ENCODE measurements at places on chromosomes 5 and 9.

- DNase-seq = no peak
Measured at GRCh38 chr9:133999851-134000265, 7.7 kb upstream of the VAV2 start.

DNA sequence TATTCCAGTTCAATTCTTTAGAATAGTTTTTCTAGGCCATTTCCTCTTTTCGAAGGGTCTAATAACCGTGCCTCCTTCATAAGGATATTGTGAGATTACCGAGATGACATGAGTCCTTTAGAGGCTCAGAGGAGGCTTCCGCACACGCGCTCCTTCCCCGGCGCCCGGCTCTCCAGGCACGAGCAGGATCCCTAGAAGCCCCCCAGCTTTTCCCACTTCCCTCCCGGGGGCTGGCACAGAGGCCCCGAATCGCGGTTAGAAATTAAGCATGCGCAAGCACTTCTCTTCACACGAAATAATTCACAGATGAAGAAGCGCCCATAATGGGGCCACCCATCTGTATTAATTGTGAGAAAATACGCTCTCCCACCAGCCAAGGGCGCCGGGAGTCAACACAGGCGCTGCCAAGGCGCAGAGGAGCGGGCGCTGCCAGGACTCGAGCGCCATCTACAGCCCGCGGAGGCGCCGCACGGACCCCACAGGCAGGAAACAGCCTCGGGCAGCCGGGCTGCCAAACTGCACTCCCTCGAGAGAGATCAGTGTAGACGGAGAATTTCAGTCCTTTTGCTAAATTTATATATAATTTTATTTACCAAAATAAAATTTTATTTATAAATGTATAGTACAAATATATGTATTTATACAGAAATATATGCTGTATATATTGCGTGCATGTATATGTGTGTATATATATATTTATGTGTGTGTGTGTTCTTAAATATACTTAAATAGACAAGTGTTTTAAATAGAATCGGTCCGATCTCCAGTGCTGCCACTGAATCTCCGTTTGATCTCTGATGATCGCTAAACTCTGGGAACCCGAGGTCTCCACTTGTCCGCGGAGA, 258.1 kb upstream of the NFIL3 start:
- DNase-seq = peak; percentile 14

- DNase-seq = no peak
Measured at GRCh38 chr9:30714389-30714788, 1670.1 kb upstream of the ACO1 start.

DNA sequence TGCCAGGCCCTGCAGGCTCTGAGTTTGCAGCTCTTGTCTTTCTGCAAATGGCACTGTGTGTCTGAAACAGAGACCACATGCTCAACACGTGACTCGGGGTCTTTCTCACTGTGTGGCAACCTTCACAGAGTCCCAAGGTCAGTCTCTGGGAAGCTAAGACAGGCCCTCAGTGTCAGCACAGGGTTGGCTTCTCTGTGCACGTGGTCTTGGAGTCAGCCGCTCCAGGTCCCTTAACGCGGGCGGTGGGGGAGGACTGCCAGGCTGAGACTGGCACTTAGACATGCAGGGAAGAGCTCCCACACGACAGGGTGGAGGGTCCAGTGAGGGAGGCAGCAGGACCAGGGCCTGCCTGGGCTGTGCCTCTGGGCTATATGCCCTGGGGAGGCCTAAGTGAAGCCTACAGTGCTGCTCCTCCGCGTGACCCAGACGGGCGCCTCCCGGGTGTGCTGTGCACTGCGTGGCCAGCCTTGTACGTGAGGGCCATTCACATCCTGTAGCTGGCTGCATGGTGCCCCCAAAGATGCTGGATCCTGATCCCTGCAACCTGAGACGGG, 76.8 kb downstream of the ADAMTS2 start:
- DNase-seq = no peak

DNA sequence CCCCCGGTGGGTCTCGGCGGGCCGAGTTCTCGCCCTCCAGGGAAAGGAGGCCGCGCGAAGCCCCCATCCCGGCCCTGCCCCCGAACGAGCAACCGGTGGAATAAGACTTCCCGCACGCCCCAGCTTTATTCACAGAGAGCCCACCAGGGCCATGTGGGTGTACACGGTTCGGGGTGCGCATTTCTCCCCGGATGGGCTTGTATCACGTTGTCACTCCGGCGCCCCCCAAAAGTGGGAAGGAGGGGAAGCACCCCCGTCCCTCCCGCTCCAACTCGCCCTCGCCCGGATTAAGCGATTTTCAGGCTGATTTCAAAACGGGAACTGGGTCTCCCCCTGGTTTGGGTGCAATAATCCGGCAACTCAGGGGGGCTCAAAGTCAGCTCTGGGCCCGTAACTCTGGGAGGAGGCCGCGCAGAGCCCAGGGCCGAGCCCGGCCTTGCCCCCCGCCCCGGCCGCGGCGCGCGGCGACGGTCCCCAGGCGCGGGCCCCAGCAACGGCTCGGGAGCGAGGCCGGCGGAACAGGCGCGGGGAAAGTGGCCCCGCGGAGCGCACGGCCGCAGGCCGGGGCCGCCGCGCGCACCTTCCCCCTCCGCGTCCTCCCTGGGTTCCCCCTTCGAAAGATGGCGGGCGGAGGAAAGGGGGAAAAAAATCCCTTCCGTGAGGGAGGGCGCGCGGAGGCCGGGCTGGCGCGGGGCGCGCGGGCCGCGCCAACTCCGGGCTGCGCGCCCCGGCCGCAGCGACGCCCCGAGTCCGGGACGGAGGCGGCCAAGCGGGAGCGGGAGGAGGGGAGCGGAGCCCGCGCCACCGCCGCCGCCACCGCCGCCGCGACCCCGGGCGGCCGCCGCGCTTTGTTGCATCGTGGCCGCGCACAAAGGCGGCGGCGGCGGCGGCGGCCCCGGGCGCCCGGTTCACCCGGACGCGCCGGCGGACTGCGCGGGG, 644 bp downstream of the BRD3 start:
- DNase-seq = no peak

DNA sequence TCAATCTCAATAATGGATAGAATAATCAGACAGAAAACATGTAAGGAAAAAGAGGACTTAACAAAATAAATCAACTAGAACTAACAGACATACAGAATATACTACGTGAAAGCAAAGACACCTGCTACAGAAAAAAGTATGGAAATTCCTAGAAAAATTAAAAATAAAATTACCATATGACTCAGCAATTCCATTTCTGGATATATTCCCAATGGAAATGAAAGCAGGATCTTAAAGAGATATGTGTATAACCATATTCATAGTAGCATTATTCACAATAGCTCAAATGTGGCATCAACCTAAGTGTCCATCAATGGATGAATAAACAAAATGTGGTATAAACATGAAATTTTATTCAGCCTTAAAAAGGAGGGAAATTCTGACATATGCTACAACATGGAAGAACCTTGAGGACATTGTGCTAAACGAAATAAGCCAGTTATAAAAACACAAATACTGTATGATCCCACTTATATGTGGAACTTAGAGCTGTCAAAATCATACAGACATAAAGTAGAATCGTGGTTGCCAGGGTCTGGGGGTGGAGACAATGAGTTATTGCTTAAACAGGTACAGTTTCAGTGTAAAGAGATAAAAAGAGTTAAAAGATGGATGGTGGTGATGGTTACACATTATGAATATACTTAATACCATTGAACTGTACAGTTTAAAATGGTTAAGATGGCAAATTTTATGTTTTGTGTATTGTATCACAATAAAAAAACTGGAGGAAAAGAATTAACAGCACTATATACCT, 6.9 kb downstream of the PLAA start:
- no peak for DNase-seq

DNA sequence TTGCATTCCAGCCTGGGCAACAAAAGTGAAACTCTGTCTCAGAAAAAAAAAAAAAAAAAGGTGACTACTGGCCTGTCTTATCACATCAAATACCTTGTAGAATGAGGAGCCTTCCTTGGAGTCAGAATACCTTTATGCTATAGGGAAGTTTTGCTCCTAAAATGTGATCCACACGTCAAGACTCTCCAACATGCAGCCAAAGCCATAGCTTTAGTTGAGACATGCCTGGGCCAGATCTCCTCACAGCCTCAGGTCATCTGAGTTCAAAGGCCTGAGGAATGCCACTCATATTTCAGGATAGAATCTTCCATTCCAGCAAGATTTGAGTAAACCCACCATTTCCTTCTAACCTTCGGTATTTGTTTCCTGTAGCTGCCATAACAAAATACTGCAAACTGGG, 13.7 kb upstream of the SOWAHA start:
- no peak for DNase-seq

DNA sequence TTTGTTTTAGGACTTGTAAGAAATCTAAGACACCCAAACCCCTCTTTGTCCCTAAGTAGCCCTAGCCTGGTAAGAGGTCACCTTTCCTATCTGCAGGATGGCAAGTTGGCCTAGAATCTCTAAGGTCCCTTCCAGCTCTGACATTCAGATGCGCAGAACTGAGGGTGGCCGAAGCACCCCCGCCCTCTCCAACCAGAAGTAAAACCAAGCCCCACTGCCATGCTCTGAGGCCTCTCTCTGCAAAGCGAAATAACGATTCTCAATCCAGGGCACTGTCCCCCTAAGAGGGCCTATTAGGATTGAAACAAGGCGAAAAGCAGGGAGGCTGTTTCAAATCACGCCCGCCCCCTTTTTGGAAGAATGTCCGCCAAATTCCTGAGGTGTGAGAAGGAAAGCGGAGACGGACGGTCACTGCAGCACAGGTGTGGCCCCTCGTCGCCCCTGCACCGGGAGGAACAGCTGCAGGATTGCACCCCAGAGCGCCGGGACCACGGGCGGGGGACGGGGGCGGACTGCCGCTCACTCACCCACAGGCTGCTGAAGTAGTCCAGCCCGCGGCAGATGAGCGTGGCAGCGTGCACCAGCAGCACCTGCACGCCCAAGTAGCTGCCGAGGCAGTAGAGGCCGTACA, 824 bp downstream of the TMEM245 start:
- DNase-seq = no peak

DNA sequence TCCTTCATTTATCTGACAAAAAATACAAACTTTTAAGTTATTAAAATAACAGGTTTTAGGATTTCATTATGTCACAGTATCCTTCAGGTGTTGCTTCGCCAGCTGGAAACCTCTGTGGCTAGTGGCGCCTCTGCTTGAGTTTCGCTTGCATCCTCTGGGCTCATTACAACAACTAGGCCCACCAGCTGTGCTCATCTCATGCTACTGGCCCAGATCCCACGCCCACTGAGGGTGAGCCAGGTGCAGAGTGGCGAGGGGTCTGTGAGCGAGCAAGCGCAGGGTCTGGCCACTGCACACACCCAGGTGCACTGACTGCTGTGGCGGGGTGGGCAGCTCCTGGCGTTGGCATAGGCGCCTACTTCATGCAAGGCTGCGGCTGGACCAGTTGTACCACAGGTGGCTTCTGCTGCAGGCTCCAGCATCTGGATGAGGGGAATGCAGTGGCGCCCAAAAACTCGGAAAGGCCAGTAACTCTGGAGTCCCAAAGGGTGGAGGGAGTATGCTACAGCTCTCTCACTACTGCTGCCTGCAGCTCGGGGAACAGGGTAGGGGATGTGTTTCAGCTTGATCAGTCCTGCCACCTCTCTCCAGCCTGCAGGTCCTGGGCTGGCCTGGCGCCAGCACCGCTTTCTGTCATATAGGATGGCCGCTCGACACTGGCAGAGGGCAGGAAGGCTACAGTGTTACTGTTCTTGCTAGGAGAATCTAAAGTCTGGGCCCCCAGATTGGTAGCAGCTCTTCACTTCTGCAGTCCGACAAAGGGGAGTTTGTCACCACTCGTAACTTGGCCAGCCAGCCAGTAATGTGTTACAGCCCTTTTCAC, 452.1 kb downstream of the TUSC1 start:
- DNase-seq = no peak

DNA sequence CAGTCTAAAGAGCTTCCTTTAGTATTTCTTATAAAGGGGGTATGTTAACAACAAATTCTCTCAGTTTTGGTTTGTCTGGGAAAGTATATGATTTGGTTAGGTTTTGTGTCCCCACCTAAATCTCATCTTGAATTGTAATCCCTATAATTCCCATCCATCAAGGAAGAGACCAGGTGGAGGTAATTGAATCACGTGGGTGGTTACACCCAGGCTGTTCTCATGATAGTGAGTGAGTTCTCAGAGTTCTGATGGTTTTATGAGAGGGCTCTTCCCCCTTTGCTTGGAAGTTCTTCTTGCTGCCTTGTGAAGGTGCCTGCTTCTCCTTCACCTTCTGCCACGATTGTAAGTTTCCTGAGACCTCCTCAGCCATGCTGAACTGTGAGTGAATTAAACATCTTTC, 109.1 kb downstream of the MACIR start:
- no peak for DNase-seq

DNA sequence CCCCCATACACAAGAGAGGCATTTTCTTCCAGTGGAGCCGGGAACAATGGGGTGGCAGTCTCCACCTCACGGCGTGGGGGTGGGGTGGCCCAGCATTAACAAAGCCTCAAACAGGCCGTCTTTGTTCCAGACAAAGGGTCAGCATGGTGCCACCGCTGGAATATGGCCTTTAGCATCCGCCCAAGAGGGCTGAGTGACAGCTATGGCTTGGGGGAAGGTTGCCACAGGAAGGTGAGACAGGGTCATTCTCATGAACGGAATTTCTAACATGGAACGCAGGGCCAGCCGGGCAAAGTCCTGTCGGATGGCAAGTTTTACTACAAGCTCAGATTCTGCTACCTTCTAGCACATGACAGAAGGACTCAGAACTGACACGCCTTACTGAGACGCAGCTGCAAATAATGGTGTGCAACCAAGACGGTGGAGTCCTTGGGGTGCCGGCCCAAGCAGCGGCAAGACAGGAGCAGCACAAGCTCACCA, 64.0 kb downstream of the OTULIN start:
- DNase-seq = no peak

GRCh38 chr9:94916956-94917355, 190.5 kb downstream of the AOPEP start:
- DNase-seq = no peak

DNA sequence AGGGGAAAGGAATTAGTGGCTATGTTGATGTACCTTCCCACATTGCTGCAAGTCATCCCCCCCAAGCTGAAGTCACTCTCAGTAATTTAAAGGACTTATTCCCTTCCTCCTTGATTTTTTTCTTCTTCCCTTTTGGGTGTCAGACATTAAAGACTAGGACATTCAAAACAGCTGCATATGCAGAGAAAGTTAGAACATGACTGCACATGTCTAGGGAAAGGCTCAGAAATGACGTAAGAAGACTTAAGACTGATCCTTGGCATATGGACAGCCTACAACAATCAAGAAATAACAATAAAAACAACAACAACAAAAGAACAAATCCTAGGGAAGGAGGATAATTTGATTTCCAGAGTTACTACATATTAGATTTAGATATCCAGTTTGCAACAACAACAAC, 997.5 kb downstream of the TLE4 start:
- DNase-seq = no peak
